ENCODE measurements at places on chromosomes 1 and 21. TPM values are rescaled to one million over a fixed set of nuclear protein-coding genes. Genes with fewer than 3 reads are reported as not detected.

The HSF2BP gene
- 1.9 TPM for total RNA-seq

The TCHHL1 gene
- not detected for total RNA-seq

The OXCT2 gene
- total RNA-seq, result 1.7 TPM

The FOXO6 gene
- not detected for total RNA-seq

The USF1 gene
- 44.3 TPM for total RNA-seq

The TCHH gene
- total RNA-seq, result not detected

The SLC25A34 gene
- 2.8 TPM for total RNA-seq

The PTPRF gene
- total RNA-seq, result 0.95 TPM

The SH2D1B gene
- 0.11 TPM for total RNA-seq

DNA sequence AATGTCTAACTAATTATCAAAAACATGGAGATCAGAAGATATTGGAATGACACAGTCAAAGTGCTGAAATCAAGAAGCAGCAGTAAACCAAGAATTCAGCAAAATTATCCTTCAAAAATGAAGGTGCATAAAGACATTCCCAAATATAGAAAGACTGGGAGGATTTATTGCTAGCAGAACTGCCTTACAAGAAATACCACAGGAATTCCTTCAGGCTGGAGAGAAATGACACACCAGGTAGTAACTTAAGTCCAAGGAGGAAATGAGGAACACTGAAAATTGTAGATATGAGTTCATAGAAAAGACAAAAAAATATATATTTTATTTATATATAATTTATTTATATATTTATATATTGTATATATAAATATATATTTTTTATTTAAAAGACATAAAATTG, 217.2 kb downstream of the RPS6KC1 start:
- no peak for DNase-seq

DNA sequence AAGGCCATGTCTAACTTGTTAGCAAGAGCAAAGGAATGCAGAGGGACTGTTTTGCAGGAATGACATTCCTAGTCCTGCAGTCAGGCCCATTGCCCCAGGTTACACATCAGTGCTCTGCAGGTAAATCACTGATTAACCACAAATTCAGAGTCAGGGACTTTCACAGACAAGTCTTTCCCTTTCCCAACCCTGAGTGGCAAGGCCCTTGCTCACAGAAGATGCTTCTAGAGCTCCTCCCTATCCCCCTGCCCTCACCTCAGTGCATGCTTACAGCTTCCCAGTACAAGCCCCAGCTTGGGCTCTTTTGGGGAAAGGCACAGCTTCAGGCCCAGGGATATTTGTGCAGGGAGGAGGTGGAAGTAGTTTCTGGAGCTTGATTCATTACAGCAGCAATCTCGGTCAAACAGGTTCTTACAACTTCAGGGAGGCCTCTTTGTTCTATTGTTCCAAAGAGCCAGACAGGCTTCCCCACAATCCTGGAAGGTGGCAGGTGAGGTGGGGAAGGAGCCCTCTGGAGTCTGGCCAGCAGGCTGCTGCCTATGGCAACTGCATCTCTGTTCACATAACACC, 53.9 kb downstream of the CASQ2 start:
- DNase-seq, result no peak

DNA sequence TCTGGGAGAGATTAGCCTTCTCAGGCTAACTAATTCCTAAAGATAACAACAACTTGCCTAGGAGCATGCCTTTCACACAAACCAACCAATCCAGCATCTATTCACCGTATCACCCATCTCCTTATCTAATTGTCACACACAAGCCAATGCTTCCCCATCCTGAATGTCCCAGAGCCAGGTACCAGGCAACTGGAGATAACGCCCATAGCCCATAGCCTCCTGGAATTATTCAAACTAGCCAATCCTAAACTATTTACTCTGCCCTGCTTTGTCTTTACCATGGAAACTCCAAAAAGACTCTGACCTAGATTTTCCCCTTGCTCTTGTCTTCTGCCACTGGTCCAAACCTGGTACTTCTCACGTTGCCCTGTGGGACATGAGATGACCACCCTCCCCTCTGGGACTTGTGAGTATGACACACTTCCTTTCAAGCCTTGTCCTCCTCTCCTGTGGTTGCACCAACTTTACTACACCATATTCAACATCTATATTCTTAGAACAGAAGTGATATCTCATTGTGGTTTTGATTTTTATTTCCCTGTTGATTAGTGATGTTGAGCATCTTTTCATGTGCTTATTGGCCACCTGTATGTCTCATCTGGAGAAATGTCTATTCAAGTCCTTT, 8.8 kb upstream of the ATG4C start:
- no peak for DNase-seq

DNA sequence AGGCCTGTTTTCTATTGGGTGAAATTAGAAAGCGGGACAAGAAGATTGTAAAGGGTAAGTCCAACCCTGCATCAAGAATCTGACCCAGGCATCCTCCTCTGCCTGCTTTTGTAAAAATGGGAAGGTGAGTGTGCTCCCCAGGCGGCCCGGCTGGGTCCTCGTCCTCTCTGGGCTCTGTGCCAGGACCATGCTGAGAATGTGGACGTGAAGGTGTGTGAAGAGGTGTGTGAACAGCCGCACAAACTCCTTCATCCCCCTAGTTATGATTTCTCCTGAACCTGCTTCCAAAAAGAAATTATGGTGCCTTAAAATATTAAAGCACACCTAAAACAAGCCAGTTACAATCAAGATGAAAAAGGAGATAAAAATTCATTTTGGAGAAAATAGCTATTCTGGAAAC, 185.7 kb downstream of the IGSF21 start:
- DNase-seq, result no peak

- DNase-seq, result no peak
These were observed 168.5 kb downstream of the PSMG1 start for GRCh38 chr21:39014747-39015146.

DNA sequence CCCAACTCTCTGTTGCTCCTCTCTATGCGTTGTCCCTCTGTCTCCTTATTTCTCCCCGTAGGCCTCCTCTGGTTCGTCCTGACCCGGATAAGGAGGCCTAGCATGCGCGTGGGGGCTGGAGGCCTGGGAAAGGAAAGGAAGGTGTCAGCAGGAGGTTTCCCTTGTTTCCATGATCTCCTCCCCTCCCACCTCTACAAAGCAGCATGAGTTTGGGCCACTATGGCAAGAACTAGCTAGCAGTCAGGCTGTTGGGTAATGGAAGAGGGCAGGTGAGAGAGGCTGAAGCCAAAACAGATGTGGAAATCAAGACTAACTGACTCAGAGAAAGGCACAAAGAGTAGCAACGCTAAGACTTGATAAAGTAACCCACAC, 687 bp upstream of the SEMA6C start:
- no peak for DNase-seq

DNA sequence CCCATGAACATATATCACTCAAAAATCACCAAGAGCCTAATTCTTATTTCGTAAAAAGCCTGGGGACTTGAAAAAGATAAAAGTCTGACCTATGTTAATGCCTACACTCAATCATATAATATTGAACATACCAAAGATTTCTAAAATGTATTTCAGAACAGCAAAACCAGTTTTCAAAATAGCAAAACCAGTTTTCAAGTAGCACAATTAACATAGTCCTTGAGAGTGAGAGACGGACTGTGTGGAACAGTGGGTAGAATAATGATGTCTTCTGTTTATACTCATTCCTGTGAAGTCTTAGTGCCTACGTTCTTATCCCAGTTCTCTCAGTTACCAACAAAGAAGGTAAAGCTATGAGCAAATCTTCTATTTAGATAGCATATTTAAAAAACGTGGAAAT, 22.3 kb upstream of the RGS2 start:
- DNase-seq, result no peak

GRCh38 chr1:94050675-94051074, 70.3 kb downstream of the ABCA4 start:
- DNase-seq, result no peak

GRCh38 chr1:15100121-15100879, 53.2 kb upstream of the TMEM51 start:
- DNase-seq, result peak; percentile 18

- no peak for DNase-seq
These were observed at the start of gene TIAM1 for GRCh38 chr21:31343680-31344480. Gene TIAM1, minus strand, starts transcription at chr21:31344261. Its CDS starts 77,289 bp downstream, at chr21:31266972.

DNA sequence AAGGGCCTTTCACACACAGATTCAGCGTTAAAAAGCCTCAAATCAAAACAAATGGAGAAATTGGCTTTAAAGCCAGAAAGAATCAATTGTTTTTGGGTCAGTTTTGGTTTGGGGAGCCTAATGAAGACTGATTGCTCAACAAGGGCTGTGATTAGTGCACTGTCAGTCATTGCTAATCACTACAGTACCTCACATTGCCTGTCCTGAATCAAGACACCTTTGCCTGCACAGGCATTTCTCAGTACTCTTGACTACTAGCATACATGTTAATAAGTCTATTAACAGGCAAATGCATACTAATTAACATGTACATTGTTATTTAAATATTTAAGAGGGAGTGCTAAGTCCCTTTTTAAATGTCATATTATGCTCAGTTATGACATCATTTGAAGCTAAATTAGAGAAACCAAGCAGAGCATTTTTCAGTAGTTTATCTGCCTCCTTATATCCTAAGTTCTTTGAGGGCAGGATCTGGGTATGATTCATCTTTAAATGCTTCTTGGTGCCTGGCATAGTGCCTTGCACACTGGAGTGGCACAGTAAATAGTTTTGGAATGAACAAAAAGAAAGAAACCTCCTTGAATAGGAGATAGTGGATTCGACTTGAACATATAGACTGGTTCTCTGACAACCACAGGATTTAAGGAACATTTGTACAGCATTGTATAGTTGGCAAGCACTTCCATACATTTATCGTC, 25.8 kb upstream of the CCN1 start:
- DNase-seq, result no peak

DNA sequence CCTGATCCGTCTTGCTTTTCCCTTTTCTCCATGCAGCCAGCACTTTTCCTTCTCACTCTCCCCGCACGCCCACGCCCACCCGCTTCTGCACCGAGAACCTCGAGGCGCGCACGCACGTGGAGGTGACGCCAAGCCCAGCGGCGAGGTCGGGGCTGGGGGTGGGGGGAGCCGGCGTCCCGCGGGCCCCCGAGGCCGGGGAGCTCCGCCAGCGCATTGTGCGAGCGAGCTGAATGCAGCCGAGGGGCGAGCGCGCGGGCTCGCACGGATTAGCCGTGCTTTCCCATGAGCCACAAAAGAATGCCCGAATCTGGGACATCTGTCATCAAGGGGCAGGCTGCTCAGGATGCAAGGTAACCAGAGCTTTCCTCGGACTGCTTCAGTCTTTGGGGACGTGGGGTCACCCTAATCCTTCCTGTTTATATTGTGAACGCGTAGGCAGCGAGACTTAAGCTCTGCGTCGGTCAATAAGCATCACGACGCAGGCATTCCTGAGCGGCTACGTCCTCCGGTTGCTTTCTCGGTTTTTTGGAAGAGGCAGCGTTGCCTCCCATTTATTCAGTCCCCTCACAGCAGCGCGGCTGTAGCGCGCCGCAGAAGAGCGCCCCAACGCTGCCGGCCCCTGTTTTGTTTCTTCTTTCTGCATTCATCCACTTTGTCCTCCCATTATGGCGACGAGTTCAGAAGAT, 67.3 kb upstream of the AKT3 start:
- DNase-seq, result peak; percentile 30

GRCh38 chr1:9539829-9540550, 725 bp downstream of the SLC25A33 start:
- peak; percentile 37 for DNase-seq

- no peak for DNase-seq
These were observed 681.5 kb downstream of the MATN1 start for GRCh38 chr1:30041741-30042437.

DNA sequence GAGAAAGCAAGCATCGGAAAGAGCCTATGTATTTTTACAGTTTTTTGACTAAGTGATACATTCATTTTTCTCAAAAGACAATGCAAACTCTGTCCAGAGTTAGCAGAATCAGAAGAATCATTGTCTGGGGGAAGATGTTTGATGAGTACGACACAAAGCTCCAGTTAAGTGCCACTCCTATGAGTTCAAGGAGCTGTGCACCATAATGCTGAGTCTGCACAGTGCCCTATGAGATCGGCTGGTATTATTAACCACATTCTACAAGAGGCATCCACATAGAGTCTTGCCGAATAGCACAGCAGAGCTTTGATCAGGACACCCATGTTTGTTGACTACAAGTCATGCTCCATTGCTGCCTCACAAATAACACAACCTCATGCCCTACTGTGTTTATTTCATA, 54.9 kb upstream of the RAP1GAP start:
- no peak for DNase-seq

DNA sequence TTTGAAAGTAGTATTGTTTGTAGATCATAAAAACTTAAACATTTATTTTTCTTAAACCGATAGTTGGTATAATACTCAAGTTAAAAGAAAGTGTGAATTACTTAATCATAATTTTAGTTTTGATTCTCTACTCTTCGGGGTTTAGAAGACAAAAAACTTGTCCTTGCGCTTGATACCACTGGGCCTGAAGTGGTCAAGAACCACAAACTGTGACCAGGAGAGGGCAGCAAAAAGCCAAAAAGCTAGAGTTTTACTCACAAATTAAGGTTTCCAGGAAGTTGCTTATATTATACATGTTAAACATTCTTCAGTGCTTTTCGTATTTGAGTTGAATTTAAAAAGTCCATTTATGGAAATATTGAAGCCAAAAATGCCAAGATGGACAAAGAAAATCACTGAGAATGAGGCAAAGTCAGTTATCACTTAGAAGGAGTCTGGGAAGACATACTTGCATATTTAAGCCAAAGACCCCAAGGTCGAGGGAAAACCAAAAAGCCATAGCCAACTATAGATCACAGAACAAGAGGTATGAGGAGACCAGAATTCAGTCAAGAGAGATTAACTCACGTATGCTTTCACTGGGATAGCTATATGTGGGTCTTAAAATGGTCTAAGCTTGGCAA, 34.2 kb downstream of the EFCAB7 start:
- no peak for DNase-seq

DNA sequence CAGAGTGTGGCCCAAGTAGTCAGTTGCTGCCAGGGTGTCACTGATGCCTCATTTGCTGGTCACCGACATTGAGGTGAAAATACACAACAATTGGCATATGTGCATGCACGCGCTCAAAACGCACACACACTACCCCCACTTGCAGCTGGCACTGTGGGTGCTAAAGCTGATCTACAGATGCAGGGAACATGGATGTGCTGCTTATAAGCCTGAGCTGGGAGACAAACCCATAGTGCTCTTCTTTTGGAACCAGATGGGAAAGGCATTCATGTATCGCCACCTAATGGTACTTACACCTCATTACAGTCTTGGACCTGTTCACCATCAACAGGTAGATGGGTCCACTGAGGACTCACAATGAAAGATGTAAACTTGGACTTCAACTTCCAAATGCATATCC, 70.3 kb upstream of the CAMK1G start:
- DNase-seq, result no peak

DNA sequence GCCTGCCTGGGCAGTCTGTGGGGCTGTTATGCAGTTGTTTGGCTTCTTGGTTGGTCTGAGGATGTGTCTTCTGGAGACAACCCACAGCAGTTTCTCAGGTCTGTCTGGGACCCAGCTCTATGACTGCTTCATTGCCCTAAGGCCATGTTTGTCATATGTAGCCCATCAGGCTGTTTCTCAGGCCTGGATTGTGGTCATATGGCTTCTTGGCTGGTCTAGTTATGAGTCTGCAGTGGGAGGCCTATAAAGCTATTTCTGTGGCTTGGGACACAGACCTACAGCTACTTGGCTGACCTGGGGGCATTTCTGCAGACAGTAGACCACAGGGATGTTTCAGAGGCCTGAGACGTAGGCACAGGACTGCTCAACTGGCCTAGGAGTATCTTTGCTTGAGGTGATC, 41.5 kb downstream of the CHIA start:
- DNase-seq, result no peak

GRCh38 chr1:160813215-160813614, 17.2 kb downstream of the LY9 start:
- DNase-seq, result no peak
